Ascending aorta (tissue), 2 donors: ENCODE measurements at places on chromosomes 1 and 21. TPM values are rescaled to one million over a fixed set of nuclear protein-coding genes. Genes with fewer than 3 reads are reported as not detected.

DNA sequence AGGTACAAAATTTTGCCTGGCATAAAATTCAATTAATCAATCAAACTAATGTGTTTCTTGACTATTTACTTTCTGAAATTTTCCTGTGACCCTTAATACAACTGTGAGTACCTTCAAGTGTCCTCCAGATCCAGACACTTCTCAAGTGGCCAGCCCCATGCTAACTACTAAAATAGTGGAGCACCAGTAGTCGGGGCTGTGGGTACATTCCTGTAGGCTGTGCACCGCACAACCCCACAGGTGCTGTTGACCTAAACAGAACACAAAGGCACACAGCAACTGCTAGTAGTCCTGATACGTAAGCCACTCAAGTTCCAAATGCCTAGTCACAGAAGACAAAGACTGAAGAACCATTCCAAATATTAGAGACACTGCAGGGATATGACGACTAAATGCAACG lies 36.6 kb downstream of the TMEM50B start:
- no peaks in the 10 kb centered on the region for H3K27me3 ChIP-seq
- peaks cover 13% of the 10 kb centered on the region for H3K36me3 ChIP-seq
- DNase-seq: no peak
- no peak overlapping the region for H3K27ac ChIP-seq
- peaks cover 7% of the 10 kb centered on the region for H3K4me1 ChIP-seq
- no peak overlapping the region for H3K4me3 ChIP-seq

DNA sequence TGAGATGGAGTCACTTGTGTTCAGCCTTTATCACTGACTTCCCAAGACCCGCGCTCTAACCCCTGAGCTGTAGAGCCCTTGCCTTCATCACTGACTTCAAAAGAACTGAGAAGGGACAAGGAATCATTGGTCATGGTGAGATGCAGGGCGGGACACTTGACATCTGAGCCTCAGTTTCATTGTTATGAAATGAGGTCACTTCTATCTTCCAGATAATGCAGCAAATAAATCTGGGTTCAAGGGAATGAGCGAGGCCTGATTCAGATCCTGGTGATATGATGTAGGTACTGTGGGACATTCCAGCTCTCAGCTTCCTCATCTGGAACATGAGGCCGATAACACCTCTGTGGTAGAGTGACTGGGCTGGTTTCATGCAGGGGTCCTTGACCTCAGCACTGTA lies 13.8 kb downstream of the KAZN start:
- no peaks in the 10 kb centered on the region for H3K4me1 ChIP-seq
- no peak for DNase-seq
- no peaks in the 10 kb centered on the region for H3K36me3 ChIP-seq
- H3K27ac ChIP-seq: no peak overlapping the region
- no peak overlapping the region for H3K4me3 ChIP-seq

- peak; percentile 79 for DNase-seq
- peak within 1 kb of the TSS; percentile 100 for H3K4me3 ChIP-seq
- H3K4me1 ChIP-seq: peaks cover 15% of the 10 kb centered on the region
- H3K27me3 ChIP-seq: no peaks in the 10 kb centered on the region
- H3K36me3 ChIP-seq: no peaks in the 10 kb centered on the region
- peak within 1 kb of the TSS; percentile 100 for H3K27ac ChIP-seq
Observed at GRCh38 chr1:183023146-183023600, at the start of gene LAMC1. LAMC1 (plus strand) TSS chr1:183023420; CDS start chr1:183023717, 297 bp downstream.

The PLCH2 gene
- not detected for total RNA-seq

- no peaks in the 10 kb centered on the region for H3K4me1 ChIP-seq
- H3K36me3 ChIP-seq: peaks cover 63% of the 10 kb centered on the region
- no peak overlapping the region for H3K27ac ChIP-seq
- DNase-seq: no peak
- no peak overlapping the region for H3K4me3 ChIP-seq
Observed at GRCh38 chr1:19903621-19904020, 19.8 kb downstream of the PLA2G2E start.

DNA sequence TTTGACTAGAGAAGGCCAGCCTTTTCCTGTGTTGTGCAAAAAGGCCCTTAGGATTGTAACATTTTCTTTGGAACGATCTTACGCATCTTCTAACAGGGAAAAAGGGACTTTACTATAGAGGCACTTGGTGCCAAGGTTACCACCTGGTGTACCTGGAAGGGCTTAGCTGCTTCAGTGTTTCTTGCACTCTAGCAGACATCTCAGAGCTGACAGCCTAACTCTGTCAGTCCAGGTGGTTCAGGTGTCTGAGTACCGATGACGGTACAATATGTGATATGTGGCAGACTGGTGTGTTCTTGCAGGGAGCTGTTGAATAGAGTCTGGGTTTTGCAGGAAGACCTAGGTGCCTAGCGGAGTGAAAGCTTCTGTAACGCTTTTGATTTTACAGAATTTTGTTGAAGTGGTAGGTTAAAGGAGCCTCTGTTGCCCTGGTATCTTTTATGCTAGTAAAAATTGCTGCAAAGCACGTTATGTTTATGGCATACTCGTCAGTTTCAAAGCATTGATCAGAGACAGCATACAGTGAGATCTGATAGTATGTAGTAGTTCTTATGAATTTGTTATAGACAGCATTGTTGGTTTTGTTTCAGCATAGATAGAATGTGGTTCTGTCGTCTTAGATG lies 1.4 kb downstream of the MAGI3 start:
- peaks cover 5% of the 10 kb centered on the region for H3K4me1 ChIP-seq

GRCh38 chr1:79190074-79190473 lies 183.5 kb upstream of the ADGRL4 start:
- H3K36me3 ChIP-seq: no peaks in the 10 kb centered on the region
- H3K27ac ChIP-seq: no peak overlapping the region
- DNase-seq: no peak
- no peak overlapping the region for H3K4me3 ChIP-seq
- no peaks in the 10 kb centered on the region for H3K4me1 ChIP-seq

- peaks cover 6% of the 10 kb centered on the region for H3K4me1 ChIP-seq
- no peak overlapping the region for H3K4me3 ChIP-seq
- H3K27me3 ChIP-seq: no peaks in the 10 kb centered on the region
- no peaks in the 10 kb centered on the region for H3K36me3 ChIP-seq
Observed at GRCh38 chr1:205933671-205934618, 9.3 kb downstream of the SLC26A9 start.

DNA sequence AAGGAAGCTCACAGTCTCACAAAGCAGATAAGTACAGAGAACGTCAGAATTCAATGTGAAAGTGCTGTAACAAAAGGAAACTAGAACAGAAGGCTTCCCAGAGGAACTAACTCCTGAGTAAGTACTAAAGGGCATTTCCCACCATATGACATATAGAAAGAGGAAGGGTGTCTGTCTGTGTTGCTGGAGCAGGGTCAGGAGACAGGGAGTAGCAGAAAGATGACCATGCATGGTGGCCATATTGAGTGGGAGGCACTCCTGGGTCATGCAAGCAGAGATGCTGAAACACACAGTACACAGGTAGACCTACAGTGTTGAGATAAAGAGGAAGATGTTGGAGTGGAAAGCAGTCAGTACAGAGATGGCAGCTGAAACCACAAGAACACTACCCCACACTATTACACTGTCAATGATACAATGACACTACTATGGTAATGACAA lies 47.3 kb downstream of the SLC25A24 start:
- DNase-seq: no peak
- H3K27me3 ChIP-seq: no peaks in the 10 kb centered on the region
- H3K36me3 ChIP-seq: peaks cover 14% of the 10 kb centered on the region
- H3K4me3 ChIP-seq: no peak overlapping the region
- no peaks in the 10 kb centered on the region for H3K4me1 ChIP-seq

DNA sequence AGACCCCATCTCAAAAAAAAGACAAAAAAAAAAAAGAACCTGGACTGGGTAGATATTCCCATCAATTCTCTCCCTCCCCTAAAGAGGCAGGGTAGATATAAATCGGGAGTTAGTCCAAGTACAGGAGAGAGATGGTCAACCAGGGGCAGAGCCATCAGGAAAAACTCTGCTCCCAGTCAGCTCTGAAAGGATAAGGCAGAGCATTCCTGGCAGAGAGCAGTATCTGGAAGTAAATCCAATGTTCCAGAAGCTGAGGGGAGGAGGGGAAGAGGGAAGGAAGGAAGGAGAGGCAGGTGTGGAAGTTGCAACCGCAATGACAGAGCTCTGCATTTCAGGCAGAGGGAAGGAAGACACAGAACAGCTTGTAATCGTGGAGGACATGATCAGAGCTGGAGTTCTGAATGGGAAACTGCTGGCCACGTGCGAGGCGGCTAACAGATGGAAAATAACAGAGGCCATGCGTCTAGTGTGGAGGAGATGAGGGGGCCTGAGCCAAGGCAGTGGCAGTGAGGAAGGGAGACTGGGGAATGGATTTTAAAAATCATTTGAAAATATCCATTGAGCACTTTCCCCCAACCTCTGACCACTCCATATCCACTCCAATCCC lies 15.3 kb upstream of the VWA5B1 start:
- H3K4me1 ChIP-seq: no peaks in the 10 kb centered on the region
- H3K36me3 ChIP-seq: no peaks in the 10 kb centered on the region
- H3K27me3 ChIP-seq: no peaks in the 10 kb centered on the region

DNA sequence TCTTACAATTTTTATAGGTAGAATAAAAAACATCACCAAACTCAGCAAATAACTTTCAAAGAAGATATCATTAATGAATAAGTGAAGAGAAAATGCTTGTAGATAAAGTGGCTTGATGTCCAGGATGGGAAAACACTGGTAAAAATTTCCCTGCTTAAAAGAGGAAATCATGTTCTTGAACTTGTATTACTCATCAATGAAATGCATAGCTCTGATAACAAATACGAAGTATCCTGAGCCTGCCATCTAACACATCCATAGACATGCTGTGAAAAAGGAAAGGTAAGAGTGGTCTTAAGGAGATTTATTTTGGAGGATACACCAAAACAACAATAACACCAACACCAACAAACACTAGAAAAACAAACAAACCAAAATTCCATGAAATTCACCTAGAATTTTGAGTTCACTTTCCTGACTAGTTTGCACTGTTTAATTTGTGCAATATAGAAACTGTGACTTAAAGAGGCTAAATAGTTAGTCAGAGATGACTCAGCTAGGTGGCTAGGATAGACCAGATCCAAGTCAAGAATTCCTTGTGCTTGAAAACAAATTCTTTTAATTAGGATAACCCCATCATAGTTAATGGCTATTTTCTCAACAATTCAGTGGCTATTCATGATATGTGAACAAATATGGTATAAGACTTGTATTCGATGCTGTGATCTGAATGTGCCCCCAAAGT lies 179.8 kb upstream of the KCNK2 start:
- H3K27ac ChIP-seq: no peak overlapping the region
- no peaks in the 10 kb centered on the region for H3K36me3 ChIP-seq
- H3K4me1 ChIP-seq: no peaks in the 10 kb centered on the region
- H3K4me3 ChIP-seq: no peak overlapping the region

DNA sequence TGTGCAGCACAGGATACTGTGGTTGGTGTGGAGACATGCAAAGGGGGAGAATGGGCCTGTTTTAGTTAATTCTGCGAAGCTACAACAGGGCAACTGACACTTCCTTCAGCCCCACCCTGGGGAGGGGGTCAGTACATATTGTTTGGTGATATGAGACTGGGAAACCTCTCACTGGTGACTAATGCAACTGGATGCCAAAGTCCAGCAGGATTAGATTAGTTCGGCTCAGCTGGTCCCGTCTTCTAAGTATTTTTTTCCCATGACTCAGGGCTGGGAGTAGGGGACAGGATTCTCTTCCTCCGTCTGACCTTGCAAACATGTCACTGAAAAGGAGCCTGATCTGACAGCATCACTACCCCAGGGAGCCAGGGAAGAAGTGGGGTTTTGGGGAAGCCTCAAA lies 43.0 kb downstream of the PLXNA2 start:
- no peak for DNase-seq
- H3K4me3 ChIP-seq: no peak overlapping the region
- H3K36me3 ChIP-seq: no peaks in the 10 kb centered on the region
- no peaks in the 10 kb centered on the region for H3K27me3 ChIP-seq
- peak overlapping the region; percentile 54 for H3K27ac ChIP-seq
- peaks cover 27% of the 10 kb centered on the region for H3K4me1 ChIP-seq

DNA sequence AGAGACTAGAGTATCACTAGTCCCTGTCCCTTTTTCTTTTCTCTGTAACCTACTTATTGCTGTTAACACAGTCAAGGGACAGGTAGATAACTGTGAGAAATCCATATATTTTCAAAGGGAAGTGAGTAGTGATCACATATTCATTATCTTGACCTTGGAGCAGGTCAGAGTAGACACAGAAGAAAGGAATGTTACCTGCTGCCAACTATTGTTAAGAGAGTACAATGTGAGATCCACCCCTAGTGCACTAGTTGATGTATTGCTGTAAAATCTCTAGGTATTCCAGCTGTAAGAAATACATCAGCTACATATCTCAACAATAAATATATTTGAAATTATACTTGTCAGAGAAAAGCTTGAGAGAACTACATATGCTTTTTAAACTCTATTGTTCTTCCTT lies 68.7 kb upstream of the ADGRL2 start:
- no peak overlapping the region for H3K4me3 ChIP-seq
- H3K4me1 ChIP-seq: no peaks in the 10 kb centered on the region
- H3K27ac ChIP-seq: no peak overlapping the region

DNA sequence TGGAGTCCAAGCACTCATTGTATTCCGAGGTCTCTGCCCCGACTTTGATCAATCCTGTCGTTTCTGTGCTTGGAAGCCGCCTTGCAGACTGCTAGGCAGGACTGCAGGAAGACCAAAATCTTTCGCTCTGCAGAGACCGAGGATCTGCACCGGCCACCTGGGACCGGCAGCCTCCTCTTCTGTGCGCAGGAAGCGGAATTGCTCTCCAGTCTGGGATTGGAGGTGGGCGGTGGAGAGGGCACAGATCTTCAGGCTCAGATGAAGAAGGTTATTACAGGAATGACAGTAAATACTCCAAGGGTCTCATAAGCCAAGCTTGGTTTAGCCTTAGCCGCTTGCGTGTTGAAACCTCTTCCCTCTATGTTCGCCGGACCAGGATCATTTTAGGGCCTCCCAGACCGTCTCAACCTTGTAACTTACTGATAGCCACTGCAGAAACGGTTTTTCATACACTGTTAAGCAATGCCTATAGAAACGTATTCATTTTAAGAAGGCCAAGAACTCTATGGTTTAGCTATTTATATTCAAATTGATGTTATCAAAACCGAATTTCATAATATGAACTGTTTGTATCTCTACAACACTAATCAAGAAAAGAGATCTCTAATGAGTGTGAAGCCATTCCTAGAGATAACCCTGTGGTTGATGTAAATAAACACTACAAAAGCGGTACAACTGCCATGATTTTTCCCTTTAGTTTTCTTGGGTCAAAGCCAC lies 1.1 kb downstream of the MIA3 start:
- DNase-seq: no peak
- H3K27ac ChIP-seq: peak overlapping the region; percentile 82

The INSRR gene
- total RNA-seq: 2.9 TPM
